ENCODE measurements at places on chromosomes 2 and 18. TPM values are rescaled to one million over a fixed set of nuclear protein-coding genes. Genes with fewer than 3 reads are reported as not detected.

The G6PC2 gene
- total RNA-seq, result not detected

The IL36G gene
- total RNA-seq, result not detected

The DOK1 gene
- total RNA-seq, result 13.0 TPM

The PRKAG3 gene
- not detected for total RNA-seq

The C2orf78 gene
- total RNA-seq, result not detected

The LHCGR gene
- total RNA-seq, result not detected

The NAT8 gene
- total RNA-seq, result 0.69 TPM

The UPP2 gene
- not detected for total RNA-seq

The ACMSD gene
- total RNA-seq, result 3.3 TPM

The CACNB4 gene
- 0.75 TPM for total RNA-seq

The TXNDC2 gene
- total RNA-seq, result not detected

The MOGAT1 gene
- total RNA-seq, result not detected

The SPP2 gene
- total RNA-seq, result not detected

The DYNAP gene
- total RNA-seq, result not detected

DNA sequence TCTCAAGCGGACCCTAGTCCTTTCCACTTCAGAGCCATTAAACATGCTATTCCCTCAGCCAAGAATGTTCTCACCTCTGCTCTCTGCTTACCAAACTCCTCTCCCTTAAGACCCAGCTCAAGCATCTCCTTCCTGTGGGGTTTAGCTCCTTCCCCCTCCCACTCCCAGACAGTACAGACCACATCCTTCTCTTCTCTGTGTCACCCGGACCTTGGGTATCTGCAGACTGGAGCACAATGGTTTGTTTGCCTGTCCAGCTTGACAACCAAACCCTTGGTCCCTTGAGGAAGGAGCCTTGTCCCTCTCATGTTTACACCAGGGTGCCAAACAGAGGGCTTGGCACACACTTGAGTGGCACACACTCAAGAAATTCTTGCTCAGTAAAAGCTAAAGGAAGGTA lies 4.1 kb upstream of the CD8A start:
- DNase-seq, result no peak

- DNase-seq, result no peak
These were observed 2.4 kb downstream of the SCYGR8 start for GRCh38 chr2:227748079-227748478.

DNA sequence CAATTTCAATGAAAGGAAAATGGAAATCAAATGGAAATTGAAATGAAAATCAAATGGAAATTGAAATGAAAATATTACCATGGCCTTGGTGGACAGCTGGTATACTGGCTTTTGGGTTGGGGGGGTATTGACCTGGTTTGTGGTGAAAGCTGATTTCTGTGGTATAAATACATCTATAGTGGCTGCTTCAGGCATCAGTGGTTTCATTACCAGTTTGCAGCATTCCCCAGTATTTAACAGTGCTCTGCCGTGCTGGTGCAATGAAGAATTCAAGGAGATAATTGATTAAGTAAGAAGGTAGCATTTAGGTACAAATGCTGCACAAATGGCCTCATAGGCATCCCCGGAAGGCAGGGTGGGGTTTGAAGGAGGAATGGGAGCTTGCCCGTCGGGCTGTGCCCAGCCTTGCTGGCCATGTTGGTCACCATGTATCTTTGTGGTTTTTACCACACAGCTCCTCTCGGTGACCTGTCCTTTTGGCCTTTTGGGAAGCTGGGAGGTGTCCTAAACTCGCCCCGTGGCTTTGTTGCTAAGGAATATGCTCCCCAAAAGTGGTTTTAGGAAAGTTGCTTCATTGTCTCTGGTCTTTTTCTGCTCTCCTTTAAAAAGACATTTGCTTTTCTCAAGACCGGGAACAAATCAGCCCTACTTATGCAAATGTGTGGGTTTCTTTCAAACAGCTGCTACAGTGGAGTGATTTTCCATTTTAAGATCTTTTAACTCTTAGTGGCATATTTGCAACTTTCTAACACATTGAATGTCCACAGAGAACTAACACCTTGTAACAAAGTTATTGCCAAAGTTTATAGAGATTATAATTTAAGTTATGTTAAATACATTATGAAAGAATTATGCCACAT lies 28.6 kb downstream of the SNTG2 start:
- DNase-seq, result no peak

- DNase-seq, result peak; percentile 13
These were observed 33.4 kb downstream of the USP14 start for GRCh38 chr18:191725-192124.

DNA sequence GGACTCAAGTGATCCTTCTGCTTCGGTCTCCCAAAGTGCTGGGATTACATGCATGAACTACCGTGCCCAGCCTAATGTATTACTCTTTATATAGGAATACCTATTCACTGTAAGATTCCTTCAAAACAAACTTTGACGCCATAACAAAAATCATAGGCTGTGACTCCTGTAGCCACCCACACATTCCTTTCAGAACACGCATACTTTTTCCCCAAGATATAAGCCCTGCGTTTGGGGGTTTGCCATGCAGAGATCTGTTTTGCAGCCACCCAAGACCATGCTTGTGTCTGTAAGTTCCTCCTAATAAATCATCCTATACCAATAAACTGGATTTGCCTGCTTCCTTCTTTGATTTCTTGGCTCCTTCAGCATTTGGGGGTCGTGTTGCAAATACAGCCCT lies 46.0 kb upstream of the STON1 start:
- no peak for DNase-seq

DNA sequence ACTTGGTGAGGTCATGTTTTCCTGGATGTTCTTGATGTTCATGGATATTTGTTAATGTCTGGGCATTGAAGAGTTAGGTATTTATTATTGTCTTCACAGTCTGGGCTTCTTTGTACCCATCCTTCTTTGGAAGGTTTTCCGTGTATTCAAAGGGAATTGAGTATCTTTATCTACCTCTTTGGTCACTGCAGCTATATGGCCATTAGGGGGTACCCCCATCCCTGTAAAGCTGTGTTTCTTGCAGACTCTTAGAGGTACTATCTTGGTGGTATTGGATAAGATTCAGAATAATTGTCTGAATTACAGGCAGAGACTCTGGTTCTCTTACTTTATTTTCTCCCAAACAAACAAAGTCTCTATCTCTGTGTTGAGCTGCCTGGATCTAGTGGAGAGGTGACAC lies 401.6 kb upstream of the FSIP2 start:
- no peak for DNase-seq

DNA sequence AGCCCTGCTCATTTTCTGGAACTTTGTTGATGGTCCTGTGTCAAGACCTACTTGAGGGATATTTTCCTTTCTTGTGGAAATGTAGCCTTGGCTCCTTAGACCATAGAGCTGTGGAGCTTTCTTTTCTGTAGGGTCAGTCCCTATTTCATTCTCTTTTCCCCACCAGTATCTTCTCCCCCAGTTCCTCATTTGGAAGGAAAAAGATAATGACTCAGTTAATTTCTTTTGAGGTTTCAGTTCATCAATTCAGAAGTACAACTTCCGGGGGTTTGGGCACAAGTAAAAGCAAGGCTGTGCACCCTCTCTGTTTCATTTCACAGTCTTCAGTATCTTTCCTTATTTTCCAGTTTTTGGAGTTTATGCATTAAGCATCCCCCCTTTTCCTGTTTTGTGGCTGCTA lies 70.7 kb downstream of the CDC42EP3 start:
- DNase-seq, result no peak

GRCh38 chr2:21281791-21282514 lies 158.2 kb downstream of the TDRD15 start:
- no peak for DNase-seq

GRCh38 chr2:175445281-175445680 lies 263.8 kb upstream of the ATP5MC3 start:
- DNase-seq, result no peak

DNA sequence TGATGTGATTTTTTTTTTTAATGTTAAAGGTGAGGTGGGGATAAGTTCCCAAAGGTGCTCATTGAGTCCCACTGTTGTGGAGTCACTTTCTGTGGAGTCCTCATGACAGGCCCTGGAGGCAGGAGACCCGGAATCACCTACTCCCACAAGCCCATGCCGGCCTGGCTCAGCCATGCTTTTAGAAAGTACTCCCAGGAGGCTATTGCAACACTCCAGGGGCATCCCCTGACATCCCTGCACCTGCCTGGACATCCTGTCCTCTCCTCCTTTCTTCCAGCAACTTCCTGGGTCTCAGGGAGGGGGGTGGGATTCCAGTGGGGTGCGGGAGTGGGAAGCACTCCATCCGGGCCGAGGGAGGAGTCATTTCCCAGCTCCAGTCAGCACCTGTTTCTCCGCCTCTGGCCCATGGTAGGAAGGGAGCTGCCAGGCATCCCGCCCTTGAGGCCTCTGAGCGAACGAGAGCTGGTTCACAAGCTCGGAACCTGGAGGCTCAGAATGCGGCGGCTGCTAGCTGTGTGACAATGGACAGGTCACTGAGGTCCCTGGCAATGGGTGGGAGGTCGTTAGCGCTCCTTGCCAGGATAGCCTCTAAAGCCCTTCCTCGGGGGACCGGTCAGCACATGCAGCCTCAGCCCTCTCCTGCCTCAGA lies 163.9 kb upstream of the ID2 start:
- DNase-seq, result peak; percentile 18

- DNase-seq, result no peak
These were observed 41.0 kb downstream of the SNED1 start for GRCh38 chr2:241039416-241039815.

DNA sequence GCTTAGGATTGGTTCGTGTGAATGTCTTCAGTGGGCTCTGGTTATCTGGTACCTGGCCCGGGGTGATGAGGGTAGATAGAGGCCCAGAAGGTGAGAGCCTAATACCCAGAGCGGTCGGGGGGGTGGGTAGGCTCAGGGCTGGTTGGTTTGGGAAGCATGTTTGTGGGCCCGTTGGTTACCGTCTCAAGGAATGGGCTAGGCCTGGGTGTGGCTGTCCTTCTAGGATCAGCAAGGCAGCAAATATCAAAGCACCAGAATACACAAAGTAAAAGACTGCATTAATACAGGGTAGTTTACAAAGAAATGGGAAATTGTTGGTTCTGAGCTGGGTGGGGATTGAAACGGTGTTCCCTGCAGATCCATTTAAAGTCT lies 6.0 kb upstream of the IL1R2 start:
- DNase-seq, result no peak

- peak; percentile 88 for DNase-seq
These were observed 315.8 kb downstream of the GULP1 start for GRCh38 chr2:188607501-188607900.

- DNase-seq, result no peak
These were observed 208.5 kb upstream of the FN1 start for GRCh38 chr2:215644233-215644897.

DNA sequence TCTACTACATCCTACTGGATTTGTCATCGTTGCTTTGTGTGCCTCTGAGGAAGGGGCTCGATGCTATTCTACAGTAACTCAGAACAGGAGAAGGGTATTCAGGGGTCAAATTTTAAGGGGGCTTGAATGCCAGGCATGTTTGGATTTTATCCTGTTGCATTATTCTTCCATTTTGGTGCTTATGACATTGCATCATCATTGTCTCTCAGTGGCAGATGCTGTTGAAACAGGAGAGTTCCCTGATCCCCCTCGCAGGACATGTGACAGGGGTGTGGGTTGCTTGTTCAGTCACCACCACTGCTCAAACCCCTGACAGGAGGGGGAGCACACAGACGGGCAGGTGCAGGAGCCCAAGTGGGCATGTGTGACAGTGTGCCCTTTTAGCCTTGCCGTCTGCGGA lies 156.7 kb downstream of the SLC4A3 start:
- no peak for DNase-seq

DNA sequence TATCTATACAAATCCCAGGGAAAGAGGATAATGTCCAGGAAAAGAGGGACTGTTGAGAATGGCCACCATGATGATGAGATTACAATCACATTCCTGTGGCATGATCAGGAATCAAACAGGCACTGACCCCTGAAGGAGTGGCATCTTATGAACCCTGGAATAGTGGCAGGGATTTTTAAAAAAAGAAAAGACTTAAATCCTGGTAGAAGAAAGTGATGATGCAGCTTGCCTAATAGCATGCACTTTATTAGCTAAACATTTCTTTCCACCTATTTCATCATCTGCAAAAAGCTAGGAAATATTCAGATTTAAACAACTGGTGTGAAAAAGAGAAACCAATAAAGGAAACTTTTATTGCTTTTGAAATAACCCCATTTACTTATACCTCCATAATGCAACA lies 87.2 kb upstream of the FSHR start:
- peak; percentile 51 for DNase-seq

- DNase-seq, result no peak
These were observed 45.6 kb upstream of the PCBP1 start for GRCh38 chr2:70041663-70042062.

- no peak for DNase-seq
These were observed 349.6 kb upstream of the UBE2E3 start for GRCh38 chr2:180630756-180631155.

GRCh38 chr2:99858951-99859596 lies 283.3 kb downstream of the AFF3 start:
- no peak for DNase-seq

GRCh38 chr2:198968545-198968944 lies 489.2 kb downstream of the SATB2 start:
- DNase-seq, result peak; percentile 48

All from renal cortical epithelial cell (primary cell).